ENCODE measurements at places on chromosomes 2 and 18. TPM values are rescaled to one million over a fixed set of nuclear protein-coding genes. Genes with fewer than 3 reads are reported as not detected.

Gene STARD6
- not detected for total RNA-seq

Gene C2orf72
- 0.35 TPM for total RNA-seq

Gene CHRNG
- total RNA-seq = not detected

Gene B3GNT7
- 0.15 TPM for total RNA-seq

Gene VIL1
- total RNA-seq = not detected

Gene AKAIN1
- not detected for total RNA-seq

Gene ABCA12
- not detected for total RNA-seq

Gene CHRNA1
- not detected for total RNA-seq

DNA sequence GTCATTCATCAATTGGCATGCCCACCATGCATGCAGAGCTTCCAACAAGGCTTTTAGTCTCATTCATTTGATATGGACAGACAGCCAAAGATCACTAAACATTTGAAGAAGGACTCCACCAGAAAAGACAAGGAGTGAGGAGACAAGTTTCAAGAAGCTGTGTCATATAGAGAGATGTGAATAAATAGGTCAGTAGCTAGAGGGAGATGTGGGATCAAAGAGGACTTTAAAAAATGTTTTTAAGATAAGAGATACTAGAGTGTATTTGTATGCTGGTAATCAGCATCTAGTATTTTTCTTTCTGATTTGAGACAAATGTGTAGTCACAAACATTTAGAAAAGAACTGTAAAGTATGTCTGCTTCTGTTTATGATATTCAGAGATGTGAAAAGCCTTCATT, 48.5 kb downstream of the ANTXR1 start:
- no peak for DNase-seq

DNA sequence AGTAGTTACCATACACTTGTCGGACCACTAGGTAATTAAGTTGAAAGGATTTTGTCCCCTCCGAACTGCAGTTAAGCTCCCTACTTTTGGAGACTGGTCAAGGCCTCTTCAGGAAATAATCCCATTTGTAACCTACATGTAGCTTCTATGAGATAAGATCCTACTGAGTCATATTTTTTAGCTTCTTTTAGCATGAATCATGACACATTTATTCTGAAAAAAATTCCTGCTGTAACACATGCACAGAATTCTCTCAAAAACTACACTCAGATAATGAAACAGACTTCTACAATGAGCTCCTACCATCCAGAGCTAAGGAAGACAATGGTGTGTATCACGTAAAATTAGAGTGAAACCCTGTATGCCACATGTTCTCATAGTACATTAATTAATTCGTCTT, 100.7 kb upstream of the CCDC195 start:
- no peak for DNase-seq

DNA sequence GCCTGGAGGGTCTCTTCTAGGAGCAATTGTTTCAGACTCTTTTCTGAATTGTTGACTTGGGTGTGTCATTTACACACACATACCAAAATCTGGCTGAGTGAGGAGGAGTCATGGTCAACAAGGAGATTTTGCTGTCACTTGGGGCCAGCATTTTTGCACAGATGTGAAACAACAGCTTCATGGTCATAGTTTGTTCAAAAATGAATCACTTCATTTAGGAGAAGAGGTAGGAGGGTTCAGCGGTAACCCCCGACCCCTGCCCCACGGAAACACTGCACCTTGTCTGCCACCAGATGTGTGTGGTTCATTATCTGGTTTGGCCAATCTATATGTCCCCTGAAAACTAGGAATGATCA, 42.2 kb downstream of the LBH start:
- DNase-seq = no peak

- no peak for DNase-seq
Measured at GRCh38 chr2:112754564-112754963, 9.8 kb downstream of the CKAP2L start.

GRCh38 chr2:231084565-231084964, 27.9 kb downstream of the PSMD1 start:
- DNase-seq = no peak

DNA sequence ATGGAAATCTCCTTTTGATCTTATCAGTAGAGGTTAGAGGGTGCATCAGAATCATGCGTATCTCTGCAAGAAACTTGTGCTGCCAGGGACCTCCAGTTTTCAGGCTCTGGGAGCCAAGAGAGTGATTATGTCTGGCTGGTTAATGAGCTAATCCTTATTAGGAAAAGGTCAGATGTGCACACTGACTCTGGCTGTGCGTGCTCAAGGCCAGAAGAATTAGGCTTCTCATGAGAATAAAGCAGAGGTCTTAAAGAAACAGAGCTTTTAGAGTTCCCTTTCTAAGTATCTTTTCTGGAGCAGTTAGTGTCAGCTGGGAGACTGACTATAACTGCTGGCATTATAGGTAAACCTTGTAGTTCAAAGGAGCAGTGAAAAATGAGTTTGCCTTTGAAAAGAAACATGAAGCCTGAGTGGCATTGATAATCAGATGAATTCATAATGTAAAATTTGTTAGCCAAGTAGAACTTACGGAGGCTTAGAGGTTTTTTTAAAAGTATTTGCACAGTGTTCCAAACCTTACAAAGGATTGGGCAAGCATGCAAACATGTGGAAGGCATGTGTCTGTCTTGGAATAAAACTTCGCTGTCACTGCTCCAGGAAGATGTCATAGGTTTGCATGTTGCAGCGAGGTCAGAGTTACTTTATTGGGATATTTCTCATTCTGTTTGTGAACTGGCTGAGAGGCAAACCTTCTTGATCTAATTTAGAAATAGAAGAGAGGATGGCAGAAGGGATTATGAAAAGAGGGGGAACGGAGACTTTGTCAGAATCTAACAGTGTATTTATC, 151.7 kb downstream of the ARHGAP28 start:
- DNase-seq = no peak

- no peak for DNase-seq
Measured at GRCh38 chr2:164697688-164698461, 76.6 kb upstream of the GRB14 start.

- DNase-seq = no peak
Measured at GRCh38 chr2:202610380-202610779, 24.4 kb upstream of the FAM117B start.

- no peak for DNase-seq
Measured at GRCh38 chr2:103991591-103991990, 862.3 kb upstream of the POU3F3 start.

DNA sequence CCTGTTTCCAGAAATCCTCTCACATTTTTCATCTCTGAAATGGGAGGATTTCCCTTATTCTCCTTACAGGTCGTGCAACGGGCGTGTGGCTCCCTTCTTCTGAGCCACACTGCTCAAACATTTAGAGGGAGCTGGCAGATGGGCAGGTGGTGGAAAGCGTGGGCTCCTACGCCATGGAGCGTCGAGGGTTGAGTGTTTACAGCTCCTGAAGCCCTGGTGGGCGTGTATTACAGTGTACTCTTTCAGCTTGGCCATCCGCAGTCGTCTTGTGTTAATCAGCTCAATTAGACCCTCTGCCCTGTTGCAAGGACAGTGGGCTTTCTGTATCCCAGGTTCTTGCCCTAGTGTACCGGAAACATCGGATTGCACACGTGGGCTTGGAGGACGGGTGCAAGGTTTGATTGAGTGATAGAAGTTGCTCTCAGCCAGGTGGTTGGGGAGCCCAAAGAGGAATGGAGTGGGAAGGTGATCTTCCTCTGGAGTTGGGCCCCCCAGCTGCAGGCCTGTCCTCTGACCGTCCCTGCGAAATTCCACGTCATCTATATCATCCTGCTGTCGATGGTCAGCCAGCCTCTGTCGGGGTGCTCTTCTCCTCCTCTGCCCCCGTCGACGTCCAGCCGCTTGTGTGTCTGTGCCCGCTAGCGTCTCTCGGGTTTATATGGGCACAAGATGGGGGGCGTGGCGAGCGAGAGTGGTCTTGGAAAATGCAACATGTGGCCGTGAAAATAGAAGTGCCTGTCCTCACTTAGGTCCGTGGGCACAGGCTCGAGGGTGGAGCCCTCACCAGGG, 120.3 kb upstream of the DSEL start:
- DNase-seq = no peak

DNA sequence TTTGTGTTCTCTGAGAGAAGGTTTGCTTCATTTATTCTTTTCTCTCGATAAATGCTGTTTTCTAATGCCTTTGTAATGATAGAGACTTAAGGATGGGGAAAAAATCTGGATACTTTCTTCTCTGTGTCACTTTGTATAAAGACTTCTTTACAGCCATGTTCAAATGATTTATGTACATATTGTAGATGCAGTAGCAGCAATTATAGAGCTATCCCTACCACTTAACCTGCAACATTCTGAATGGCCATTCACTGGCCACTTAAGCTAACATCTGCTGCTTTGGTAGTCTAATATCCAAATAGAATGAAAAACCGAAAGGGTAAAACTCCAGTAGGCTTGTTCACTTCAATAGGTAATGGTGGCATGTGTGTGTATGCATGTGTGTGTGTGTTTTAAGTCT, 97.8 kb downstream of the CSRNP3 start:
- DNase-seq = no peak

DNA sequence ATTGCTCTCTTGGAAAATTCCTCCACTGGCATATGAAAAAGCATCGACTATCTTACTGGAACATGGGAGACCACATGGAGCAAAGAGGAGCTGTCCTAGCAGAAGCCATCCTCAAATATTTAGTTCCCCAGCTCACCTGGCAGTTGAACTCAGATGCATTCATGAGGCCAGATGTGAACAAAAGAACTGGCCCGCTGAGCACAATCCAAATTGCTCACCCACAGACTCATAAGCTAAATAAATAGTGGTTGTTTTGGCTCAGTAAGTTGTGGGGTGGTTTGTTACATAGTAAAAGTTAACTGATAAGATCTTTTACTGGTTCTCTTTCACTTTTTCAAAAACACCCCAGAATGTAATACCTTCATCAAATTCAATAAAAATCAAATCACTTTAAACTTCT, 108.6 kb upstream of the CWC22 start:
- DNase-seq = no peak

DNA sequence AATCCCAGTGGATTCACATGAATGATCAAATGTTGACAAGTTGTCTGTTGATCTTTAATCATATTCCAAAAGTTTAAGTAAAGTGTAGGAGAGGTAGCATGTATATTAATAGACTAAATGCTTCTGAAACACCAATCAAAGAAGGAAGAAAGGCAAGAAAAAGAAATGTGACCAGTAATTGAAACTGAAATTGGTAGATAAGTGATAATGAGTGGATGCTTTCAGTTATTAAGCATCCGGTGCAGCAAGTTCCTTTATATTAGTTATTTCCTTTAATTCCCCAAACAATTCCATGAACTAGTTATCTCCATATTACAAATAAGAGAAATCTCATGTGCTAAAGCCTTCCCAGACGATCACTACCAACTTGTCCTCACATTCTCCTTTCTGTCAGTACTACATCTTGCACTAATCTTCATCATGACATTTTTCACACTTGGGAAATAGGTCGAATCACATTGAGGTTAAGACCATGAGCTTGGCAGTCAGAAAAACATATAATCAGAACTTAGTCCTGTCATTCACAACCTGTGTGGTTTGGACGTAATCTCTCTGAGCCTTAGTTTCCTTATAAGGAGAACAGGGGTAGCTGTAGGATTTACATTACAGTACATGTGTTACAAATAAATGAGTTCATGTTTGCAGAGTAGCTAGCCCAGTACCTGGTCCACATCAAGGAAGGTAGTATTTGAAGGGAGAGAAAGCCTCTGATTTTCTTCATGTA, 182.1 kb downstream of the NOL4 start:
- no peak for DNase-seq

DNA sequence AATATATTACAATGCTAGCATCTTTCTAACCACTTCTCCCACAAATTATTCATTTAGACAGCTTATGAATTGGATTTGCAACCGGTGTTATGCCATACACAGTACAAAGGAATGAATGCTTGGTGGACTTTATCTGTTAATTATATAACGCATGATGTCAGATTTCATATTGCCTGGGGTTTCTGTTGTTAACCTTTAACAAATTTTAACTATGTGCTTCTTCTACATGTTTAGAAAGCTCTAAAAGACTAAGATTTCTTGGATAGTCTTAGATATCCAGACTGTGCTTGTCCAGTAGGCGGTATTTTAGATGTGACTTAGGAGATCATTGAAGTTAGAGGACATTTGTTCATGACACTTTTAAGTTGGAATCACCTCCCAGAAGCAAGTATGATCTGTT, 976.3 kb downstream of the TMEM182 start:
- no peak for DNase-seq

DNA sequence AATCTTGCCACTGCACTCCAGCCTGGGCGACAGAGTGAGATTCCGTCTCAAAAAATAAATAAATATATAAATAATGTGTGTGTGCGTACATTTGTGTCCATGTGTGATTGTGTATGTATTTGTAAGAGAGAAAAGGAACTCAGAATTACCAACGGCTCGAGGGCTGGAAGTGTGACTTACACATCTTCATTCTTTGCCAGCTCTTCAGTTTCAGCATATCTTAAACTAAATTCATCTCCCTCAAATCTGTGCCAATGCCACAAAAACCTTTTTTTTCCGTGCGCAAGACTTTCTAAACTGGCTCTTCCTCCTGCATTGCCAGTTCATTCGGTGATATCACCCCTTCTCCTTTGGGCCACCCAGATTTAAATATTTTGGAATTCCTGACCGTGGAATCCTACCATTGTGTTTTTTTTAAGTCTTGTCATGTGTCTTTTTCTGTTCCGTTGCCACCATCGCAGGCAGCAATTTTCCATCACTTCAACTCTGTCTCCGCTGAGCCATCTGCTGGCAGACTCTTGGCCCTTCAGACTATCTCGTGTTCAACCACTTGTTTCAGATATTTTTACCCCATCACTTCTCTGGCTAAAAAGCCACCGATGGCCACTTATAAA, 77.0 kb upstream of the ZNF532 start:
- DNase-seq = no peak

- DNase-seq = no peak
Measured at GRCh38 chr2:136248242-136248641, 130.3 kb upstream of the CXCR4 start.

DNA sequence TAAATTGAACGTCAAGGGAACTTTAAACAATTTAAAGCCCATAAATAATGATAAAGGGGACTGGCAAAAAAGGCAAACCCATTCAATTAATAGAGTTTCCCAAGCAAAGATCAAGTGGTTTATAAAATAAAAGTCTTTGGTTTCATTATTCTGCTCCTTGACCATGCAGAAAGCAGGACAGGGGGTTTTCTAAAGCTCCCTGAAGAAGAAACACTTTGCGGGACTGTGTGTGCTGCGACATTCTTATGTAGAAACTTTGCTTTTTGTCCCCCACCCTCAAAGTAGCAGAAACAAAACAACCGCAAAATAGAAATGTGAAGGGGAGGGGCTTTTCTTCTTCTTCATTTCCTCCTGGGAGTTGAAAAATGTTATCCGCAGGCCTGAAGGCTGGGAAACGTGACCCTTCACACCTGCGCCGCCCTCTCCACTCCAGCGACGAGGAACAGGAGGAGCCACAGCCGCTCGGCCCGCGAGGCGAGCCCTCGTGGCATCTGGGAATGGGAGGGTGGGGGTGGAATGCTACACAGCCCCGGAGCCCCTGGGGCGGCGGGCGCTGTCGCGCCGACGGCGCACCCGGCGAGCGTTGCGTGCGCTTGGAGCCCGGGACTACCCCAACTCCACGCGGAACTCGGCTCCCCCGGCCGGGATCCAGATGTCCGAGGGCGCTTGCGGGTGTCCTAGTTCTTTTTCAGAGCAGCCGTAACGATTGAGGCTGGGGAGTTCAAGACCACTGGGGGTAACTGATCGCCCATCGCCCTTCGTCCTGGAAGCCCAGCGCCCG, 4.3 kb upstream of the GBX2 start:
- DNase-seq = no peak

GRCh38 chr2:20242727-20243377, 17.9 kb upstream of the SDC1 start:
- DNase-seq = no peak

Data from activated CD4-positive, alpha-beta memory T cell treated with anti-CD3 and anti-CD28 coated beads, Interleukin-2, amount 10 ng/mL, durations not matched to agents 7 days and 5 days (primary cell).